ENCODE measurements at places on chromosomes 1 and 21.

GRCh38 chr1:118388301-118388959 lies 203.4 kb upstream of the SPAG17 start:
- no peak for DNase-seq

GRCh38 chr1:60436186-60436585 lies 362.6 kb upstream of the C1orf87 start:
- no peak for DNase-seq

DNA sequence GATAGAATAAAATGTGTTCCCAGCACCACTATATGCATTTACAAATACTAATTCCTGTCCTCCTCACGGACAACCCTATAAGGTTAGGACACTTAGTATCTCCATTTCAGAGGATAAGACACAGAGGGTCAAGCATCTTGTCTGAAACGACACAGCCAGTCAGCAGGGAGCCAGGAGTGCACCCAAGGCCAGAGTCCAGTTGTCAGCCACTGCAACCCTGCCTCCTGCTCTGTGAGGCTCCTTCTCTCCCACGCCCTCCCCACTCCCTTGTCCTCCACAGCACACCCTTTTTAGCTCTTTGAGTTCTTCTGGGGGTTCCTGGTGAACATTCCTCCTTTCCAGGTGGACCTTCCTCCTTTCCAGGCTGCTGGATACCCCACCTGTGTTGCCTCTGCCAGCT lies 119.0 kb upstream of the TNR start:
- no peak for DNase-seq

- DNase-seq: peak; percentile 21
These were observed 710 bp downstream of the GLRX2 start for GRCh38 chr1:193104502-193104906.

GRCh38 chr21:25710550-25710949 lies 24.2 kb downstream of the ATP5PF start:
- no peak for DNase-seq

DNA sequence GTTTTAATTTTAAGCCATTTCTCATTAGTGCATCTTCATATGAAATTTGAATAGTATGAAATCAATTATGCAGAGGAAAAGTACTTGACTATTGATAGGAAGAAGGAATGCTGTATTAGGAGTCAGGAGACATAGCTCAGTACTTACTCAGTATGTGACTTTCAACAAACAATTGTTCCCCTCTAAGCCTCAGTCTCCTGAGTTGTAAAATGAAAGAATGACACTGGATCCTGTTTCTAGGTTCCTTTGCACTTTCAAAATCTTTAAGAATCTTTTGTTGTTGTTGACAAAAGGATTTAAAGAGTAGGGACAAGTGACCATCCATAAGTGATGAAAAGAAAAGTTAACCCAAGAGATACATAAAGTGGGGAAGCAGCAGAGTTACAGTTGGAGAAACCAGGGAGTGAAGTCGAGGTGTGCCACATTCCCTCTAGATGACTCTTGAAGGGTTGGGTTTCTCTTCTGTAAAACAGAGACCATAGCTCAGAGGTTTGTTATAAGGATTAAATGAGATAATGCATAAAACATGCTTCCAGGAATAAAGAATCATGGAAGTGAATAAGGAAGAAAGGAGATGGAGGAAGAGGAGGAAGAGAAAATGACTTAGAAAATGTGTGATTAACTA lies 105.7 kb upstream of the KCNJ15 start:
- no peak for DNase-seq

GRCh38 chr1:243706563-243706962 lies 143.5 kb downstream of the AKT3 start:
- no peak for DNase-seq

Measured in activated CD4-positive, alpha-beta T cell treated with anti-CD3 and anti-CD28 coated beads for 48 hours (primary cell).